ENCODE measurements at places on chromosomes 16 and 17.

- DNase-seq: peak; percentile 13
These were observed 22.5 kb upstream of the TMEM132E start for GRCh38 chr17:34556931-34557330.

- no peak for DNase-seq
These were observed 41.9 kb downstream of the FTO start for GRCh38 chr16:53745753-53746266.

DNA sequence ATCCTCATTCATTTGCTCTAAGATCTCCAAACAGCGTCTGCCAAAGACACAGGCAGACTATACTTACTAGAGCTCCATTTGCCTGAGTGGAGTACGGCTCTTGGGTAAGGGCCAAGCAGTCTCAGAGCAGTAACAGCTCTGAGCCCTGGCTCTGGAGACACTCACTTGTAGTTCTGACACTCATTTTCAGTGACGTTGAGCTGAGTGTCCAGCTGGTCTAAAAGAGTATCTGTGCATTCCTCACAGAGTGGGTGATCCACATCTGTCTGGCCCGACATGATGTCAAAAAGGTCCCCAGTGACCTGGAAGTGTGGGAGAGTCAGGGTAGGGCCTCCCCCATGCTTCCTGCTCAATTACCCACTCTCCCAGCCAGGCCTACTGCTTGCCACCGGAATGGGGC is 5.7 kb downstream of the BECN1 start:
- no peak for DNase-seq

DNA sequence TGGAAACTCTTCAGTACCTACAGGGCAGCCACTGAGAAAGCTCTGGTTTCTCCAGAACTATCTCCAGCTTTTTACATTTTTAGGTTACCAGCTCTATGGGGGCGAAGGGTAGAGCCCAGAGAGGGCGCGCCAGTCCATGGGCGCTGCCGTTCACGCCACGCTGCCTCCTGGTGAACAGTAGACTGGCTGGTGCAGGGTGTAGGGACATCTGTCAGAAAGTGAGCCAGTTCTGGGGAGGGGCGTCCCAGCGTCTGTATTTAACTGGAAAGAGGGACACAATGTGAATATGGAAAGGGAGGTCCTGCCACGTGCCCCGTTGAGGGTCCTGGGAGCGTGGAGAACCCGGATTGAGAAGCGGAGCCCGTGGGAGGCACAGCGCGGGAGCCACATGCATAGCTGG is 16.4 kb upstream of the CLEC18A start:
- no peak for DNase-seq

- DNase-seq: no peak
These were observed 30.9 kb downstream of the WSB1 start for GRCh38 chr17:27324771-27325339.

DNA sequence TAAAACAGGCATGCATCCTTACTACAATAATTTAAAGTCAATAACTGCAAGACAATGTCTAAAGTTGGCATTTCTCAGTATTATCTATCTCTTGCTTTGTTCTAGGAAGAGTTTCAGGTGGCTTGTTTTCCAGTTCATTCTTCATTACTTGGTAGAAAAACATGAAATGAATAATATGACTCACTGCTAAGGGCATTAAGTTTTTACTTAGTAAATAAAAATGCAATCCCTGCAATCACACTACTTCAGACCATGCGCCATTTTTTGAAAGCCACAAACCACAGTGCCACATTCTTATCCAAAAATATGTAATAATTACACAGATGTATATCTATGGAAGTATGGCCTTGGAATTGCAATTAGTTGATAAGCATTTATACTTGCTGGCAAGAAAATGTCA is 55.4 kb downstream of the CREBBP start:
- DNase-seq: no peak

DNA sequence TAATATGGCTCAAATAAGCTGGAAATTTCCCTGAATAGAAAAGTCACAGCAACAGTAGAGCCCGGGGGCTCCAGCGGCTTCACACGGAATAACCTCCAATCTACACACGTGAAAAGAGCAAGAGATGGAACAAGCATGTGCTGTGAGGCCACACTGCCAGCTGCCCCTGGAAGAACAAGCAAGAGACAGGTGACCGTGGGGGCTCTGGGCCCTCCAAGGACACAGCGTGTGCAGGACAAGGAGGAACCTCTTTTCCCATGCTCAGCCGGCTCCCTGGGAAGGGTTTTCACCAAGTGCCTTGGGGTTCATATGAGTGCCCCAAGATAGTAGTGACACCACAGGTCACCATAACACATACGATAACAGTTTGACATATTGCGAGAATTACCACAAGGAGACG is 110.2 kb upstream of the ZNF750 start:
- DNase-seq: no peak

DNA sequence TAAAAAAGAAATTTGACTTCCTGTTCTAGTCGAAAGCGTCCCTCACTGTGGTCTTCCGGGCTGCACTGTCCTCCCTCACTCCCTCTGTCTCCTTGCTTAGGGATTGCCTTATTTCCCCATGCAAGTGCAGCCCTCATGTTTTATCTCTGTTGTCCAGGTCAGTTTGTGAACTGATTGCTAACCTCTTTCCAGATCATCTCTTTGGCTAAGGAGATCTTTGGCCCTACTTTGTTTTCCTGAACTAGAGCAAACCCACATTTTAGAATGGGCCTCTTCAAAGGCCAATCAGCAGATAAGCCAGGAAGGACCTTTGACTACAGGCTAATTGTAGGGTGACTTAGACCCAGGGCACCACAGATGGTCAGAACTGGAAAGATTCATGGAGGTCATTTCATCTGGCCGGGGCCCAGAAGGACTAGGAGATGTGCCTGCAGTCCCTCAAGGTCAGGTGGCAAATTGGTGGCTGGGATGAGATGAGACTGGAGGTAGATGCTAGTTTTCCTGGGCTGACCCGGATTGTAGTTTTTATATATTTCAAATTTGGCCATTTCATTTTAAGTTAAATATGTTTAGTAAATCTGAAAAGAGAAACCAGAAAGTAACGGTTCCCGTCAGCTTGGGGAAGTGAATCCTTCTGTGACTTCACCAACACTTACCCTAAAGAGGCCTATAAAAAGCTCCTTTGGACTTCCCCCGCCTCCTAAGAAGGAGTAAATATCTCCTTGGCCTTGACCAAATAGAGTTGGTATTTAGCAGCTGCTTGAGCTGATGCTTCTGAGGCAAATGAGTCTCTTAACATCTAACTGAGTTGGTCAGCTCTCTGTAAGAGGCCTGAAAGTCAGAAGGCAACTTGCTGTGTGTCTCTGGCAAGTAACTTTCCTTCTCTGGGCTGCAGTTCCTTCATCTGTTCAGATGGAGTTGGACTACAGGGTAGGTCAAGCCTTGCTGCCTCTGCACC is 6.2 kb upstream of the SLC25A19 start:
- DNase-seq: peak; percentile 46

GRCh38 chr16:19105891-19106624 is 7.7 kb upstream of the ITPRIPL2 start:
- DNase-seq: no peak

GRCh38 chr17:50072925-50073324 is 17.0 kb downstream of the ITGA3 start:
- no peak for DNase-seq

- peak; percentile 41 for DNase-seq
These were observed 63.9 kb downstream of the NXN start for GRCh38 chr17:915538-916201.

DNA sequence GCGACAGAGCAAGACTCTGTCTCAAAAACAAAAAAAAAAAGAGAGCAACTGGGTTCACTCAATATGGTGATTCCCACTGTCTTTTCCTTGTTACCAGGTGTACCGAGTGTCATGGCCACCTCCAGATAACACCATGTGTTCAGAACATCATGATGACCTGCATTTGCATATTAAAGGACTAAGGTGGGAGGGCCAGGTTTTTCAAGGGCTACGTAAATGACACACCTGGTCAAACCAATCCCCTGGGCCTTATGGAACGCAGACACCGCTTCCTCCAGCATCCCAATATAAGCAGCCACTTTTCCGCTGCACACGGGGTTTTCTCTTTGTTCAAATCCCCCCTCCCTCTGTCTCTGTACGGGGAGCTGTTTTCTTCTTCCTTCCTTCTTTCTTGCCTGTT is 29.3 kb downstream of the WSCD1 start:
- no peak for DNase-seq

- DNase-seq: no peak
These were observed 93.6 kb downstream of the WSCD1 start for GRCh38 chr17:6163612-6164333.

- DNase-seq: no peak
These were observed 33.3 kb downstream of the MYH3 start for GRCh38 chr17:10623737-10624338.

Data from large intestine (tissue), 12 donors.